ENCODE measurements at places on chromosomes 3 and 15.

DNA sequence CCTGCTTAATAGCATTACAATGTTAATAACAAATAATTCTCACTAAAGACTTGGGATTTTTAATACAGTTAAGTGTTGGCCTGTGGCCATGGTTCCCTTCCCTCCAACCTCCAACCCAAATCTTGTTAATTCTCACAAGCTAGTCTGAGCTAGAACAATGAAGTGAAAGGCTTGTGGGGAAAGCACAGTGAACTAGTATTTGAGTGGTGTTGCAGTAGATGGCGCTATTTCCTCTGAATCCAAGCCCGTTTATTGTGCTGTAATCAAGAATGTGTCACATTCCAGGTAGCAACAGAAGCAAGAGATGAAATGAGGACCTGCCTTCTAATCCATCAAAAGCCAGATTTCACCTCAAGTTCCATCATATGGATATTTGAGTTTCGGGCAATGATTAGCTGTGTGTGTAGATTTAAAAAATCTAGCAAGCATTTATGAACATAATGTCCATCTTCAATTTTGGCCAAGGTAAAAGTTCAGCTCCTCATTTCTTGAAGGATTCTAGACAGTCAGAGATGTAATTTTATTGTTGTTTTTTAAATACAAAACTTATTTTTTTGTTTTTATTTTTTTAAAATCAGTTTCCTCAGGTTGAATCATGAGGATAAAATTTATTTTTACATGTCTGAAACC, 160.7 kb downstream of the SQOR start:
- peak; percentile 36 for DNase-seq

DNA sequence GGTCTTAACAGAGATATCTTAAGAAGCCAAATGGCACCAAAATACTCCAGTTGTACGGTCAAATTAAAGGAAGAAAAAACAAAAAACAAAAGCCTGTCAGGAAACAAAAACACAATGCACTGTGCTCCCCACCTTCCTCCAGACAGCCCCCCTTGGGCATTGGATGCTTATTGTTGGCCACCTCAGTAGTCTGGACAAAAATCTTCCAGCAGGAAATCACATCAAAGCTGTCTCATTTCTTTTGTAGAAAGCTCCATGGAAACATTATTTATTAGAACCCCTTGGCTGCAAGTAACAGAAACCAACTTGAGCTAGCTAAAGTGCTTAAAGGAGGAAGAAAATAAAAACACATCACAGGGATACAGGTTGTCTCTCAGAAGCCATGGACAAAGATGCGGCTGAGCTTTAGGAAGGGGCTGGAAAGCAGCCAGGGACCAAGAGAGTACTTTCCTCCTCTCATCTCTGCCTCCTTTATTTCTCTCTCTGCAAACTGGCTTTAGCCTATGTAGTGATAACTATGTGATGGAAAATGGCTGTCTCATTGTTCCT, 651.5 kb upstream of the ADAMTS9 start:
- no peak for DNase-seq

DNA sequence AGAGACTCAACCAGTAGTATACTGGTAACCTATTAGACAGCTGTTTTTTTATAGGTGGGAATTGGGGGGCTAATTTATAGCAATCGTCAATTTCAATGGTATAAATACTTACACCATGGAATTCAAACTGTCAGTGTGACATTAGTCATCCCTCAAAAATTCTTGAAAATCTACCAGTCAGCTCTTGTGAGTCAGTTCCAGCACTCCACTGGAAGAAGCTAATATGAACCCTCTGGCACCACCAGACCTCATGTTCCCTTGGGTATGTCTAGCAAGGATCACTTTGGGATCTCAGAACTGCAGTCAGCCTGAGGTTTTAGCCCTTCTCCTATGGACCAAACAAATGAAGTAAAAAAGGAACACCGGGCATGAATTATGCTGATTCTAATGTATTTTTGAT, 11.8 kb upstream of the UACA start:
- no peak for DNase-seq

- no peak for DNase-seq
Measured at GRCh38 chr3:127670761-127671522, 1.8 kb upstream of the ABTB1 start.

DNA sequence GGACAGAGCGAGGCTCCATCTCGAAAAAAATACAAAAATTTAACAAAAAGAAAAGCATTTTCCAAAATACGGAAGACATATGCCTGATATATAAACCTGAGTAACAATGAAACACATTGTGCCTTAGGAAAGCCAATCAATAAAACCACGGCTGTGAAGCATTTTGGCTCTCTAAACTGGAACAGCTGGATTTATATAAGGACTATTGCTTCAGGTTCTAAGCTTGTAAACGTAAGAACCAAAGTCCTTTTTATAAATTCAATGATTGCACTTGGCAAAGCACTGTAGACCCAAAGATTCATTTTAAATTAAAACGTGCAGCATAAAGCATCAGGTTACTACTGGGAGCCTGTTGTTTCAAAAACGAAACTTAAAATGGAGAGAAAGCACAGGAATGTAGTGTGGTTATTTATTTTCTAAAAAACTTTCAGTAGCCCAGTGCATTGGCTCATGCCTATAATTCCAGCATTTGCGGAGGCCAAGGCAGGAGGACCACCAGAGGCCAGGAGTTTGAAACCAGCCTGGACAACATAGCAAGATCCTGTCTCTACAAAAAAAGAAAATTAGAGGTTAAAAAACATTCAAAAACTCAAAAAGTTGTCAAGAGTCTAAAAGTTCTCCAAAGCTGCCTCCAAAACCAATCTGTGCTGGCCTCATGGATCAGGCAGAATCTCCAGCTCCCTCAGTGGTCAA, 61.5 kb downstream of the USF3 start:
- no peak for DNase-seq

DNA sequence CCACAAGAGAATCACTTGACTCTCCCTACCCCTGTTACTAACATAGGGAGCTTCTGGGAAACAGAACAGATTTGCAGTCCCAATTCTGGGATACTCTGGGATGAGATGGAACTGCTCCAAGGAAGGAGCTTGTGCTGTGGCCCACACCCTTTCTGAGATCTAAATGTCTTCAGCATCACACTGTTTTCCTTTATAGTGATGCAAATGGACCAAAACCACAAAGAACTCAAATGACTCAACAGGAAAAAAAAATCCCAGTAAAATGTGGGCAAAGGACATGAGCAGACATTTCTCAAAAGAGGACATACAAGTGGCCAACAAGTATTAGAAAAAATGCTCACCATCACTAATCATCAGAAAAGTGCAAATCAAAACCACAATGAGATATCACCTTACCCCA, 155.6 kb downstream of the NECTIN3 start:
- DNase-seq: no peak

GRCh38 chr3:123256256-123256655, 54.5 kb downstream of the SEC22A start:
- no peak for DNase-seq

GRCh38 chr3:170752571-170753155, 117.3 kb downstream of the RPL22L1 start:
- DNase-seq: no peak

DNA sequence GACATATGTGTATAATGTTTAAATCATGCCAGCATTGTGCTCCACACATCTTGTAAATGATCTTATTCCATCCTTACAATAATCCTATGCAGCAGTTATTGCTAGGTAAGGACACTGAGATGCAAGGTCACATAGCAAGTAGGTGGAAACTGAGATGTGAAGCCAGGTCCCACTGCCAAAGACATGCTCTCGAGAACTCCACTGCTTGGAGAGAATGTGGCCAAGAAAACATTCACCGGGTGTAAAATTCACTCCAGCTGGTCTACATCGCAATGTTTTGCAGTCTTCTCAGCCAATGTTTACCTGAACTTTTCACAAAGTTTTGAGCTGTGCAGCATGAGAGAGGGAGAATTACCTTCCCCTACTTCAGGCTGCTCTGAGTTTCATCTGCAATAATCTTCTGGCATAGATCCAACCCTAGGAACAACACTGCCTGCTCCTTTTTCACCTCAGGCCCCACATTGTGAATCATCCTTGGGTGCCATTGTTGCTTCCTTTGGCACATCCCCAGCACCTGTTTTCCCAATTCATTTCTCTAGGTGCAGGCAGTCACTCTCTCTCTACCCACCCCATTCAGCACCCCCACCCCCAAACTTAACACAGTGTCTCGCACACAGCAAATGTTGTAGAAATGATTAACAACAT, 53.5 kb upstream of the PRTG start:
- DNase-seq: no peak

- DNase-seq: peak; percentile 5
Measured at GRCh38 chr3:146747928-146748327, 142.8 kb upstream of the PLSCR5 start.

- DNase-seq: no peak
Measured at GRCh38 chr15:87245592-87245991, 1010.9 kb downstream of the NTRK3 start.

DNA sequence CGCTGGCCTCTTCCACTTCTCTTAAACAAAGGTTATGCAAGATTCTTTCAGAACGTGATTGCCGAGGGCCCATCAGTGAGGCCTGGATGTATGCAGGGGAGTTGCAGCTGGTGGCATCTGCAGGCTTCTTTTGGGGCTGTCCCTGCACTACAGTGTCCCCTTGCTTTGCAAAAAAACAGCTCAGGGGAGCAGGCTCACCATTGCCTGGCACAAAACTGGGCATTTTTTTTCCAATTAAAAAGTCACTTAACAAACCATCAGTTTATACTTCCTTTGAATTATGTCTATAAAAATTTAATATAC, 148.6 kb downstream of the ATP10A start:
- DNase-seq: no peak

DNA sequence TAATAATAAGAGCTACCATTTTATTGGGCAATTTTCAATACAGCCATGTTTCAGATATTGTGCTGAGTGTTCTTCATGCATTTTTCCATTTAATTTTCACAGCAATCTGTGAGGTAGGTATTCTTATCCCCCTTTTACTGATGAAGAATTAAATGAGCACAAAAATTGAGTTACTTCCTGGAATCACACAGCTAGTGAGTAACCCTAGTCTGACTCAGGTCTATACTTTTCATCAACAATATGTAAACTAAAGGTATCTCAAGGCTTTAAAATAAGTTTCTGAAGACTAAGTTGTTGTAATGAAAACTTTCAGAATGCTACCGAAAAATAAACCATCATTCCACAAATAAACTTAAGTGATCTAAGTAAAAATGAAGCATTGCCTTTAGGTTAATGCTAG, 22.3 kb downstream of the HACD2 start:
- DNase-seq: no peak

DNA sequence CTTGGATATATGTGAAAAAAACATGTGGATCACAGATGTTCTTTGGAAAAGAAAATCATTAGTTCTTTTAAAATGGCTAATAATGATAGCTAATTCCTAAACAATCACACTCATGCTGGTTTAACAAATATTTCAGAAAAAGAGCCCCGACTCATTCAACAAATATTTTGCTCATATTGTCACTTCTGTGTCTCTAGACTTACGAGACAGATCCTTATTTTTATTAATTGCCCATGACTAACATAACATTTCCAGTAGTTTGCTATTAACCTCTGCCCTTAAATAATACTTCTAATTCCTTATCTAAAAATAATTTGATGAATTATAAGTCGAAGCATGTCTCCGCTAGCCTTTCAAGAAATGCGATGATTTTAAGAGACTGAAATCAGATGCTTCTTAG, 70.4 kb downstream of the SATB1 start:
- DNase-seq: no peak

DNA sequence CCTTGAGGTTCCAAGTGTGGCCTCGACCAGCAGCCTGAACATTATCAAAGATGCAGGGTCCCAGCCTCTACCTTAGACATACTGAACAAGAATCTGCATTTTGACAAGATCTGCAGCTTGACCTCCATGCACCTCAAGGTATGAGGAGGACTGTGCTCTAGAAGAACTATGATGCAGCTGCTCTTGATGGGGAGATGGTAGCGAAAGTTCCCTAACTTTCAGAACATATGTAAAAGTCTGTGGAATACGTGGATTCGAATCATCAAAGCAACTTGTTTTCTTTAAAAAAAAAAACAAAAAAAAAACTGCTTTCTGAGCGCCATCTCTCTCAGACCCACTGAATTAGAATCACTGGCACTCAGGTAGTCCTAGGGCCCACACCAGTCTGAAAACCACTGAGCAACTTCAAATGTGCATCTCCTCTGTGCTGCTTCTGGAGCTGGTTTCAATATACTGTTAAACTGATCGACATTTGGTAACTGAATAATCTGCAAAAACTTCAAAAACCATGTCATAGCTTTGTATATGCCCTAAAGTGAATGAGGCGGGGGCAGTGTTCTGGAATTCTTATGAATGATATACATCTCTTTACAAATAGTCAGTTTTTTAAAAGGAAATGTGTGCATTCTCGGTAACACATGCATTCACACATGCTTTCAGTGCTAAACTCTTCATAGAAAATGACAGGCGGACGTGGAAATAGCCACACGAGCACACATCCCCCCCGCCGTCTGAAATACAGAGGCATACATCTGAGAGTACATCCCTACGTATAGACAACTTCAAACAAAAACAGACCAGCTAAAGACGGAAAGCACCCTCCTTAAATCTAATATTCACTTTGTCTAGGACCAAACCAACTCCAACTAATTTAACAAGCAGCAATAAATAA, 128.8 kb downstream of the FOXP1 start:
- no peak for DNase-seq

- no peak for DNase-seq
Measured at GRCh38 chr3:24514119-24514518, 19.5 kb upstream of the THRB start.

GRCh38 chr3:190224863-190225692, 97.2 kb downstream of the CLDN1 start:
- DNase-seq: peak; percentile 20

DNA sequence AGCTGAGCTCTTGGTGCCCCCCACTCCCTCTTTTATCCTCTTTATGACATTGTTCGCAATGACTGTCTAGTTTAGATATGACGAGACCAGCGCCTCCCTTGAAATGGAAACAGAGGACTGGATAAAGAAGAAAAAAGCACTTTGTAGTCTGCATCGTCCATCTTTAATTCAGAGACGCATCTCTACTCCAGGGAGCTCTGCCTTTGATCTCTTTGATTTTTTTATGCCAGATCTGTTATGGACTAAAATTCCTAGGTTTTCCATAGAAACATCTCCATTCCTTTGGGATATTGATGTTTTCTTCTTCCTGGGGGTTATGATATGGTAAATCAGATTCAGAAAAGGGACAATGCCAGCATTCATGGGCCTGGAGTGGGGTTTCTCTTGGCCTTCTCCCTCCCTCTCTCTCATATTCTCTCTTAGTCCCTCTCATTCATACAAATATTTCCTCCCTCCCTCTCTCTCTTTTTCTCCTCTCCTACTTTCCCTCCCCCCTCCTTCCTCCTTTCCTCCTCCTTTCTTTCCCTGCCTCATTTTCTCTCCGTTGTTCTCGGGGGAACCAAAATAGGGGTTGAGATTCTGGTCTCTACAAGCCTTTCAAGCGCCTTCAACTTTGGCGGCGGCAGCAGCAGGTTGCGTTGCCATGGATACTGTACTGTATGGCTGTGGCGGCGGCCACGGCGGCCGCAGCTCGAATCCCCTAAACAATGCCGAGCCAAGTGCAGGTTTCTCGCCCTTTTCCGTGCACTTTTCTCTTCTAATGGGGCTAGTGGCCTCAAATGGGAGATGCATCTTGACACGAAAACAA, 45.5 kb downstream of the ZIC4 start:
- no peak for DNase-seq

GRCh38 chr3:48521635-48522034, 17.7 kb upstream of the SHISA5 start:
- no peak for DNase-seq

Data from HuH-7 (cell line).